Stimulated activated CD8-positive, alpha-beta memory T cell treated with anti-CD3 and anti-CD28 coated beads, Interleukin-7, amount 100 ng/mL, for 1 hour (primary cell): ENCODE measurements at places on chromosomes 2 and 18.

DNA sequence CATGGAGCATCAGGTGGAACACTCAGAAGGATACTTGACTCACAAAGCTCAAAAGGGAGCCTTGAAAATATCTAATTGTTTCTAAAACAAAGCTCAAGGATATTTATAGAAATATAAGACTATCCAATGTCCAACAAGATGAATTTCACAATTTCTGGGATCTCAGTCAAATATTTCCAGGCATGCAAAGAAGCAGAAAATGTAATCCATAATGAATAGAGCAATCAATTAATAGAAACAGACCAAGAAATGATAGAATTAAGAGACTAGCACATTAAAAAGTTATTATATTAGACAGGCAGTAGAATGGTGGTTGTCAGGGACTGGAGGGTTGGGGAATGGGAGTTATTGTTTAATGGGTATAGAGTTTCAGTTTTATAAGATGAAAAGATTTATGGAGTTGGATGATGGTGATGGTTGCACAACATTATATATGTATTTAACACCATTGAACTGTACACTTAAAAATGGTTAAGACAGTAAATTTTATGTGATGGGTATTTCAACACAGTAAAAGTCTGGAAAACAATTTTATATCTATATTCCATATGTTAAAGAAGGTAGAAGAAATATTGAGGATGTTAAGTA is 189.9 kb upstream of the PIEZO2 start:
- DNase-seq, result no peak

DNA sequence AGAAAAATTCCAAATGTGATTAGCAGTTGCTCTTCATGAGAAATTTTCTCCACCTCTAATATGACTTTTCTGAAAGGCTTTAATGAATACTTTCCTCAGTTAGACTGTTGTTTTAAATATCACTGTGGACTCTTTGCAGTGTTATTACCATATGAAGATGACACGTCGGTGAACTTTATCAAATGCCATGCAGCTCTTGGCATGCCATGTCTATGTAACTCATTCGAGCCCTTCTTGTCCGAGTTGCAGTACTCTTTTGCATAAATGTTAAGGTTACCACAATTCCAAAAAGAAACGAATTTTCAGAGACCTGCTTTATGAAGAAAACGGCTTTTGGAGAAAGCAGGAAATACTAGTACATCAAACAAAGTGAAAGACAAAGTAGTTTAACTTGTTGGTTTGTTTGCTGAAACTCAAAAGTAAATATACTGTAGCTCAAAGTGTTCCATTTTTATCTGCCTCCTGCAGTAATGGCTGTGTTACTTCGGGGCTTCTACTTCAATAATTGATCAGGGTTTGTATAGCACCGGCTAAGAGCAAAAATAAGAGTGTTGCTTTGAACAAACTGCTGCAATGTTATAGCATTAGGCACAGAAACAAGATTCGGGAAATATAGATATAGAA is 204.1 kb downstream of the ARHGAP15 start:
- DNase-seq, result no peak

GRCh38 chr2:20181761-20182160 is 43.2 kb downstream of the SDC1 start:
- DNase-seq, result no peak

DNA sequence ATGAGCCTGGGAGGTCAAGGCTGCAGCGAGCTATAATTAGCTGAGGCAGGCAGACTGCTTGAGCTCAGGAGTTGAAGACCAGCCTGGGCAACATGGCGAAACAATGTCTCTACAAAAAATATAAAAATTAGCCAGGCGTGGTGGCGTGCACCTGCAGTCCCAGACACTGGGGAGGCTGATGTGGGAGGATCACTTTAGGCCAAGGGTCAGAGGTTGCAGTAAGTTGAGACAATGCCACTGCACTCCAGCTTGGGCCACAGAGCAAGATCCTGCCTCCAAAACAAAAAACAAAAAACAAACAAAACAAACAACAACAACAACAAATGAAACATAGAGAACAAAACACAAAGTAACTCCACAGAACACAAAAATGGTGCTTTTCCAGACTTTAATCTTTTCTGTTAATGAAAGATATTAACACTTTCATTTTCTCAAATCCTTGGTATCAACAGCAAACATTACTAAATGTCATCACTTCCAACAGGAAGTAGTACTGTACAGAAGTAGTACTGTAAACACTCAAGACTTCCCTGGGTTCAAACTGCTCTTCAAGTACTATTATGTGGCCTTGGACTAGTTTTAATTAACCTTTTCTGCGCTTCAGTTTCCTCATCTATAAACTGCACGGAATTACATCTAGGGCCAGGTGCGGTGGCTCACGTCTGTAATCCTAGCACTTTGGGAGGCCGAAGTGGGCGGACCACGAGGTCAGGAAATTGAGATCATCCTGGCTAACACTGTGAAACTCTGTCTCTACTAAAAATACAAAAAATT is 27.9 kb downstream of the PUM2 start:
- DNase-seq, result no peak

DNA sequence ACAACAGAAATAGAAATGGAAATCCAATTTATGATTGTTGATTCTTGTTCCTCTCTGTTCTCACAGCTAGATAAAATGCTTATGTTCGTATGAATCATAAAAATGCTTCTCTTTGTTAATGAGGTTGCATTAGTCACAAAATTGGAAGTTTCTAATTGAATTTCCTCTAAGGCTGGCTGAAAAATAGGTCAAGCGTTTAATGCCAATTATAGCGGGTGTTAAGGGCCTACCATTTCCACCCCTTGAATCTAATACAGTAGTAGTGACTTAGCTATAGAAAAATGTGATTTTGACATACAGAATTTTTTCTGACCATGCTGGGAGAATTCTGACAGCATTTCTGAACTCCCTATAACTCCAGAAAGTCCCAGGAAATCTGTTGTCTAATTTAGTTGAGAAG is 107.1 kb downstream of the TTN start:
- no peak for DNase-seq

- DNase-seq, result no peak
Observed at GRCh38 chr2:19747310-19748072, 154.3 kb downstream of the TTC32 start.

DNA sequence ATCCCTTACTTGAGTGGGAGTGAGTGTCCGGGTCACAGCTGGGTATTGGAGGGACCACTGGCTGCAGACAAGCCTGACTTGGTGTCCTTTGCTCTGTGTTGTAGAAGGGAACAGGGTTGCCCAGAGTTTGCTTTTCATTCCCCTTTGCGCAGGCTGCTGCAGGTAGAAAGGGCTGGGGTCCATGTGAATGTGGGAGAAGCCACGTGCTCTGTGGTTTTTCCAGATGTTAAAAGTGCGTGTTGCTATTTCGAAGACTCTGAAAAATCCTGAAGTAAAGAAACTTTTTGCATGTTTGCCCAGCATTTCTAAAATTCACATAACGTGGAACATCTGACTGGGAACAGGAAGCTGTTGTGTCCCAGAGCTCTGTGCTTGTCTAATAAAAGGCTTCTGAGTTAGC is 28.8 kb downstream of the GLI2 start:
- no peak for DNase-seq

DNA sequence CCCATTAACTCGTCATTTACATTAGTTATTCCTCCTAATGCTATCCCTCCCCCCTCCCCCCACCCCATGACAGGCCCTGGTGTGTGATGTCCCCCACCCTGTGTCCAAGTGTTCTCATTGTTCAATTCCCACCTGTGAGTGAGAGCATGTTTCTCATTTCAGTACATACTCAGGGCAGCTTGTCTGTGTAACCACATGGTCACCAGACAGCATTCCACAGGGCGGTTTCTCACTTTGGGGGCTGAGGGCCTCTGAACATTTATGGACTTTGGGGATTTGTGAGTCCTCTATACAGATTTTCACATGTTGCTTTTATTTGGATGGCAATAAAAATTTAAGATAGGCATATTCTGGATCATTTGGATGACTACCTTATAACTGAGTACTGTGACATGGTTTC is 84.0 kb downstream of the LYPD6B start:
- DNase-seq, result no peak

DNA sequence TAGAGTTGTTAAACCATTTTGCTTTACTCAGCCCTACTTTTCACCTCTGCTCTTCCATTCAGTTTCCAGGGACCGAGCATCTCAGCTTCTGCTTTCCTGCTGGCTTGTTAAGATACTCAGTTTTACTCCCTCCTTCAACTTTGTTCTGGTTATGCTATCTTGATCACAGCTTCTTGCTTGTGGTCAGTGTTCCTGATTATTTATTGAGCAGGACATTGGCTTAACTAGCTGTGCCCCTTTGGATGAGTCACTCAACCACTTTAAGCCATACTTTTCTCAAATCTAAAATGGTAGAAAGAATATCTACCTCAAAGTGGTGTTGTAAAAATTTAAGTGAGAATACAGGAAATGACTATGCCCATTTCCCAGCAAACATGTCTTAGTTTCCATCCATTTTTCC is 124.0 kb downstream of the KYNU start:
- no peak for DNase-seq
